ENCODE measurements at places on chromosomes 2 and 18.

GRCh38 chr2:45582522-45582921 lies 28.5 kb downstream of the SRBD1 start:
- no peak for DNase-seq

DNA sequence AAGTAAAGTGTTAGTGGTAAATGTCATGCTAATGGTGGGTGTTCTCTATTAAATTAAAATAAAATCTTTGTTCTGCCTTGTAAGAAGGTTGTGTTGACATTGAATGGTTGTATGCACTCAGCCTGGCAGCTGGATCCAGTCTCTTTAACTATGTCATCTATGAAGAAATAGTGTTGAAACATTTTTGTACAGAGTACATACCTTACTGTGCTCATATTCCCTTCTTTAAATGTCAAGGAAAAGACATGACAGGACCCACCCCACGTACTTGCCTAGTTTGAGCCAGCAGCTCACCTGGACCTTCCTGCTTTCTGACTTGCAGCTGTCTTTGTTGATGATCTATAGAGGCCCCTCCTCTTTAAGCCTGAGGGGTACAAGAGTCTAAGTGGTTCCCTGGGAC lies 85.6 kb upstream of the ST3GAL5 start:
- no peak for DNase-seq

GRCh38 chr18:73901151-73901550 lies 246.5 kb downstream of the FBXO15 start:
- DNase-seq, result no peak

- no peak for DNase-seq
Measured at GRCh38 chr18:47149457-47150028, 757 bp downstream of the HDHD2 start.
